ENCODE measurements at places on chromosomes 5 and 9.

GRCh38 chr5:7848296-7848695, 2.6 kb downstream of the CFAP90 start:
- no peak for DNase-seq

DNA sequence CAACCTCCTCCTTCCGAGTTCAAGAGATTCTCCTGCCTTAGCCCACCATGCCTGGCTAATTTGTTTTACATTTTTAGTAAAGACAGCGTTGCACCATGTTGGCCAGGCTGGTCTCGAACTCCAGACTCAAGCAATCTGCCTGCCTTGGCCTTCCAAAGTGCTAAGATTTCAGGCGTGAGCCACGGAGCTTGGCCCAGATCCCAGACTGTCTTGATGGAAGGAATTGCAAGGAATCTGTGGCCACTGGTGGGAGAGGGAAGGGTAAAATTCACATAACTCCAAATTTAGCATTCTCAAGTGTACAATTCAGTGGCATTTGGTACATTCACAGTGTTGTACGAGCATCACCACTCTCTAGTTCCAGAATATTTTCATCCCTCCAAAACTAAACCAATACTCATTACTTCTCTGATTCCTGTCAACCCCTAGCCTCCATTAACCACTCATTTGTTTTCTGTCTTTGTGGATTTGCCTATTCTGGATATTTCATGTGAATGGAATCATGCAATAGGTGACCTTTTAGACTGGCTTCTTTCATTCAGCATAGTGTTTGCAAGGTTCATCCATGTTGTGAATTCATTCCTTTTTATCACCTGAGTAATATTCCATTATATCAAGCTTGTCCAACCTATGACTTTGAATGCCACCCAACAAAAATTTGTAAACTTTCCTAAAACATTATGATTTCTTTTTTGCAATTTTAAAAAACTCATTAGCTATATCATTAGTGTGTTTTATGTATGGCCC, 8.9 kb upstream of the MYO10 start:
- peak; percentile 18 for DNase-seq

GRCh38 chr5:131381021-131381420, 117.2 kb downstream of the CDC42SE2 start:
- peak; percentile 55 for DNase-seq

GRCh38 chr5:35232124-35232523, 1.8 kb upstream of the PRLR start:
- DNase-seq = no peak

GRCh38 chr9:107213561-107214028, 69.5 kb upstream of the RAD23B start:
- peak; percentile 96 for DNase-seq

DNA sequence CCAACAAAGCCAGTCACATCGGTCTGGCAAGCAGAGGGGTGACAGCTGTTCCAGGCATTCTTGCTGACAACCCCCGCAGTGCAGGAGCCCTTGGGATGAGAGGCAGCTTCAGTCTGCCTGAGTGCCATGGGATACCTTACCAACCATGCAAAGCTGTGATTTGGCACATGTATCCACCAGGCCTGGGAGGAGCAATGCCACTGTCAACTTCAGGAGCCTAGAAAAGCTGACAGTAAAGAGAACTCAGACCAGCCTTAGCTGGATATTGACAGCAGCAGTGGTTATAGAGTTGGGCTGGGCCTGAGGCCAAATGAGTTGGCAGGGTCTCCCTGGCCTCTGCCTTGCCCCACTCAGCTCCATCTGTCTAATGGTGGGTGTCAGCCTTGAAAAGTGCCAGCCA, 10.1 kb upstream of the PLPPR1 start:
- DNase-seq = no peak

GRCh38 chr5:152464048-152464447, 59.0 kb upstream of the NMUR2 start:
- DNase-seq = no peak

GRCh38 chr9:132185073-132186009, 23.5 kb downstream of the NTNG2 start:
- no peak for DNase-seq

DNA sequence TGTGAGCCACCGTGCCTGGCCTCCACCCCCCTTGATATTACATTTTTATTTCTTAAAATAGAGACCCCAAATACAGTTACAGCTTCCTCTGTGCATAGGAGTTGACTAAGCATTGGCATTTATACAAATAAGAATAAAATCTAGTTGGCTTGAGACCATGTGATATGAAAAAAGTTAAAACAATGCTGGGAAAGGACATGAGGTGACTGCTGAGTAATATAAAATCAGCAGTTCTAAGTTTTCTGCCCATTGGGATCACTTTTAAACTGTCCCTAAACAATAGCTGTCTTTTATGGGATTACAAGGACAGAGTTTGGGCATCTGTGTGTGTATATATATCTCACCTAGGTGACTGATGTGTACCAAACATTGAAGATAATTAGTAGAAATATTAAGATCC, 96.6 kb downstream of the UBE2R2 start:
- no peak for DNase-seq

DNA sequence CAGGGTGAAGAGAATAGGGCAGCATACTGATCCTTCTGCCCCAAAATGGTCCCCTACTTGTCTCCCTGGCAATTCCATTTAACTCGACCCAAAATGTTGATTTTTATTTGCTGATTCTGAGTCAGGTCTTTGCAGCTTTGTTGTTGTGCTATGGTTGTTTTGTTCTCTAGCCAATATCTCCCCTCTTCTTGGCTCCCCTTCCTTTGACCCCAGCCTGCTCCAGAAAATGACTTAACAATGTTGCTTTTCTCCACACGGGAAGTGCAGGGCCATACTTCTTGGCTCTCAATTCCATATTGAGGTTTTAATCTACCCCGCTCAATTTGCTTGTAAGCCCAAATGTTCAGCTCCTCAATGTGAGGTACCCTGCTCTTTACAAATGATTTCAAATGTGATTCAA, 330.0 kb downstream of the RASEF start:
- peak; percentile 14 for DNase-seq

DNA sequence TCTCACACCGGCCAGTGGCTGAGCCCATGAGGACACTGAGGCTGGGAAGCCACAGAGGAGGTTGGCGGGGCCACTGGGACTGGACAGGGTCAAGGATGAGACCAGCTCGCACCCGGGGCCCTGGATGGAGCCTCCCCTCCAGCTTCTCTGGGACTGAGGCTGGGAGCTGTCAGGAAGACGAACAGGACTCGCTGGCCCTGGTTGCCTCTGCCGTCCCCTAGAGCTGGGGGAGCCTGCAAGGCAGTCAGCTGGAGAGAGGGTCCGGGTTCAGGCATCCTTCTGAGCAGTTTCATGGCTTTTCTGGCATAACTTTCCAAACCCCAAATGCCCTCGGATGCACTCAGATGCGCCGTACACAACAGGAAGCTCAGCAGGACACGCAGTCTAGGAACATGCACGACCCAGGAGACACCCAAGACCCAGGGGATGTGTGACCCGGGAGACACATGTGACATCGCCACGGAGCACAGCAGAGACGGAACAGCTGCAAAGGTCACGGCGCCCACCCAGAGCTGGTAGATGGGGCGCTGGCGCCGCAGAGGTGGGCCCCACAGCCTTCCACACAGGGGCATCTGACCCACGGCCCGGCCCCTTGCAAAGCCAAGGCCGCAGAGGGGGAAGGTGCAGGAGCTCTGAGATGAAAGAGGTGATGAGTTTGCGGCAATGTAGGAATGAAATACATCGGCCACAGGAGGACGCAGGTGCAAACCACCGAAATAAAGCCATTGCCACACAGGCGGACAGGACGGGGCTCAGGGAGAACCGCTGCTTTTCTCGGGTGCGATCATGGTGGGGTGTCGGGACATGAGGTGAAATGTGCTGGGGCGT, 17.1 kb downstream of the TPPP start:
- DNase-seq = no peak

GRCh38 chr5:14186059-14186830, 43.1 kb downstream of the TRIO start:
- peak; percentile 84 for DNase-seq

DNA sequence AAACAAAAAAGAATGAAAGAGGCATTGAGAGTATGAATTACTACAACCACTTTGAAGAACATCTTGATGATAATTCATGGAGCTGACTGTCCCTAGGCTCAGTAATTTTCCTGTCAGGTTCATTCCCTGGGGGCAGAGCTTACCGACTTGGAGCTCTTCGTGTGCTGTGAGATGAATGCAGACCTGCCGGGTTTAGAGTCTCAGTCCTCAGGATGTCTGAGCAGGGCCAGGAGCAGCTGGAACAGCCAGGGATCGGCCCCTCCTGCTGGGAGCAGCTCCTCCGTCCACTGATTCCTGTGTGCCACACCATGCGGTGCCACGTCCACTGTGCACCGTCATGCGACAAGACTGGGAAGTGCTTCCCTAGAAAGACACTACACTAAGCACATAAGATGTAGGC, 62.2 kb upstream of the SPIN1 start:
- DNase-seq = no peak

DNA sequence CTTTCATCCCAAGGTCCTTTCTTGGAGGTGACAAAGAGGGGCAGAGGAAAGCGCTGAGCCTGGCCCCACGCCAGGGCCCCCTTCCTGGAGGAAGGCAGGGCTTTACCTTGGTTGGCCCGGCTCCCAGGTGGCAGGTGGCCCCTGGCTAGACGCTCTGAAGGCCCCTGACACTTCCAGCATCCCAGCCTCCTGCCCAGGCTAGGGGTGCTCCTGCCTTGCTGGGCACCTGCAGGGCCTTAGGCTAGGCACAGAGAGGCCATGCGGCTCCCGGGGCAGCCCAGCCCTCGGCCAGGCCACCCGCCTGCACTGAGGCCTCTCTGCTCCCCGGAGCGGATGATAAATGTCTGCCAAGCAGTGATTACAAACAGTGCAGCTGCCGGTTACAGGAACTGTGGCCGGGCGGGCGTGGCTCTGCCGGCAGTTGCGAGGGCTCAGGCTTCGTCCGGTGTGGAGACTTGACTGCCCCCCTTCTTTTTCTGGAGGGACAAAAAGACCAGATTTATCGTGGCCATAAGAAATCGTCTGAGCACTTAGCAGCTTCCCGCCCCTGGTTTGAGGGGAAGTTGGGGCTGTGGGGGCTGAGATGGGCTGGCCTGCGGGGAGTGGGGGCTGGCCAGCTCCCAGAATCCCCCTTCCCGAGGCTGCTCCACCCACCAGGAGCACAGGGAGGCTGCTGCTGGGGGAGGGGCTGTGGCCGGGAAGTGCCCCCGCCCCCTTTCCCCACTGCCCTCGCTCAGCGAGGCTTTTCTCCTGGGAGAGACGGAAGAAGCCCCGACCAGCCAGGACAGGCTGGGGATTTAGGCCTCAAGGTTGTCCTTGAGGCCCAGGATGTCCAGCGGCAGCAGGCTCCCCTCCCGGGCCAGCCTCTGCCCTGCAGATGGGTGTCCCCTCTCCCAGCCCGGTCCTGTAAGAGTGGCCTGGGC, 31.6 kb upstream of the UBAC1 start:
- DNase-seq = peak; percentile 75

GRCh38 chr5:160165137-160166068, 46.2 kb upstream of the PWWP2A start:
- peak; percentile 99 for DNase-seq

DNA sequence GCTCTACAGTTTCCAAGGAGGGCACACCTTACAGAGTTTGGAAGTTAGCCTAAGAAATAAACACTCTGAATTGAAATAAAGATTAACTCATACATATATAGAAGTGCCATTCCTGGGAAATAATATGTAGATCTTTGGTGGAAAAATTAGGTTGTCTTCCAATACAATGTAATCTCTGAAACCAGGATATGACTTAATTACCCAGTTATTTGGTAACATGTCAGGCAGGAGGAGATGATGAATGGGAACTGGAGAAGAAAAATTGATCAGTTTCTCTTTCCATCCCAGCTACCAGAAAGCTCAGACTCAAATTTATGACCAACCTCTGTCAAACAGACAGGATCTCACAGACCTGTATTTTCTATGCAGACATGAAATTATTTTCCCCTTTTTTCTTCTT, 215.2 kb upstream of the SNX2 start:
- peak; percentile 8 for DNase-seq

GRCh38 chr5:82358457-82358856, 80.3 kb upstream of the RPS23 start:
- DNase-seq = peak; percentile 95

DNA sequence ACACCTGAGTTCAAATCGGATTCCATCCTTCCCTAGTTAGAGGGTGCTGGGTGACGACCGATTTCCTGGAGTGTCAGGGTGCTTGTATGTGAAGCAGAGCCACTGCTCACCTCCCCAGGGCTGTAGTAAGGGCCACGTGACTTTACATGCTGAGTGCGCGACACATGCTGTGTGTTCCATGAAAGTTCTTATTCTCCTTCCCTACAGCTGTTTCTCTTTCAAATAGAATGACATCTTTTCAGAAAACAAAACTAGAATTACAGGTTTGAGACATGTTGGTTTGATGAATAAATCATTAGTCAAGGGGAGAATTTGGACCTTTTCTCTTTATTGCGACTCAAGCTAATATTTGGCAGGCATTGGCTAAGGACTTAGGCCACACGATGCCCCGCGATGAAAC, 113.1 kb downstream of the JMY start:
- DNase-seq = no peak

GRCh38 chr9:124831642-124832364, 21.5 kb upstream of the WDR38 start:
- no peak for DNase-seq

DNA sequence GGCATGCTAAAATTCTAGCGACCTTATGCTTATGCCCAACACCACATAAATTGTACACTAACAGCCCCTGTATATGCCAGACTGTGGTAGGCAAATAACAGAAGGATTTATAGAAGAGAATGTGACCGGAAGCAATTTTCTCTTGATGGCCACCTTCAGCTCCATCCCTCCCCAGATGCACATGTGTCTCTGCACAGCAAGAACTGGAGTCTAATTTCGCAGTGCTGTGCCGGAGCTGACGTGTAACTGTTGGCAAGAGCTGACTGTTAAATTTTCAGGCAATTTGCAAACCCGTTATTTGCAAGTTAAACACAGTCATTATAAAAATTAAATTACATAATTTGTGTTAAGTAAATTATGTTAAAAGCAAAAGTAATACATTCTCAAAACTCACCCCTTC, 48.4 kb downstream of the PCA3 start:
- no peak for DNase-seq

GRCh38 chr5:16606628-16607027, 10.2 kb downstream of the RETREG1 start:
- DNase-seq = no peak

- DNase-seq = no peak
Measured at GRCh38 chr5:170691657-170692056, 91.9 kb upstream of the GABRP start.

DNA sequence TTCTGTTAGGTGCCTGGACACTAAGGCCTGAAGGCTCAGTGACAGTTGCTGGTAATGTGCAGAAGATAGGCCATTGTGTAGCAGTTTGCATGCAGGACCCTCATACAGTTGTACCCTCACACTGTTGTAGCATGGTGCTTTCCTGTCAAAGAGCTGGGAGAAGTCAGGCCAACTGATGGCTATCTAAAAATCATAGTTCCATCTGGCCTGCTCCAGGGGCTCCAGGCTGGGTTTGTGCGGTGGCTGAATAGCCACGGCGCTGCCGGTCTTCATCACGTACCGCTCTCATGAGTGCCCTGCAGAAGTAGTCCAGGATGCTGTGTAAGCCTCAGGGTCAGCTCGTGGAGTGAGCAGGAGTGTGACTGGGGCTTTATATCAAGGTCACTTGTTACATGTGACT, 12.2 kb downstream of the SECISBP2 start:
- DNase-seq = no peak

Measured in astrocyte (in vitro differentiated cells and primary cell).